ENCODE measurements at places on chromosomes 3 and 15. TPM values are rescaled to one million over a fixed set of nuclear protein-coding genes. Genes with fewer than 3 reads are reported as not detected.

Gene SLC9A9
- 2.9 TPM for polyA plus RNA-seq

Gene SLC2A2
- polyA plus RNA-seq: not detected

Gene PIF1
- 10.8 TPM for polyA plus RNA-seq

Gene DUOXA2
- not detected for polyA plus RNA-seq

Gene POLR2M
- polyA plus RNA-seq: 87.2 TPM

Gene C3orf20
- not detected for polyA plus RNA-seq

Gene IGDCC3
- polyA plus RNA-seq: not detected

Gene TRH
- not detected for polyA plus RNA-seq

DNA sequence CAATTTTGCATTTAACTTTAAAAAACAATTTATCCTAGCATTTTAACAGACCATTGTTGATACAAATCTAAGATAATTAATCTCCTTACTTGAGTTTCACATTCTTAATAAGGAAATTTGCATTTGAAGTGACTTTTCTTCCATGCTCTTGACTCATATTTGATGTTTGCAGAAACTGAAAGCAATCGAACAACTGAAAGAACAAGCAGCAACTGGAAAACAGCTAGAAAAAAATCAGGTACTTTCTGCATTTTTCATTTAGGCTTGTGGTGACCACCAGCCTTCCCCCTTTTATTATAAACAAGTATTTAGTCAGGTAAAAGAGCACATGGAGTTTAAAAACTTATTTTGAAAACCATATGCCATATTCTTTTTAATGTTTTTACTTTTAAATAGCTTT lies 20.1 kb upstream of the SELENOT start:
- DNase-seq: no peak

DNA sequence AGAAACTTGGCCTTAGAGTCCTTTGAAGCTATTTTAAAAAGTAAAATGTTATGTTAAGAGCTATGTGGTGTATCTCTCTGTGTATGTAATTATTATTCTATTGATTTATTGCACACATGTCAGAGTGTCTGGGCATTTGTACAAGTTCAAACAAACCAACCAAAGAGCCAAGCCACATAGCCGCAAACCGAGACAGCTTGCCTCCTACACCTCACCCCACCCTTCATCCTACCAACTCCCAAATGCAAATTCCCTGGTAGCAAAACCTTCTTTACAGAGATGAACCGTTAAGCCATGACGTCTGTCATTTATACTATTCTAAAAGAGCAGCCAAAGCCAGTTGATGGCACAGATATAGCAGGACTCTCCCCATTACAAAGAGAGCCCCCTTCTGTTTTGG lies 332.3 kb downstream of the ERC2 start:
- DNase-seq: no peak

GRCh38 chr3:13308380-13308801 lies 111.7 kb downstream of the NUP210 start:
- no peak for DNase-seq

DNA sequence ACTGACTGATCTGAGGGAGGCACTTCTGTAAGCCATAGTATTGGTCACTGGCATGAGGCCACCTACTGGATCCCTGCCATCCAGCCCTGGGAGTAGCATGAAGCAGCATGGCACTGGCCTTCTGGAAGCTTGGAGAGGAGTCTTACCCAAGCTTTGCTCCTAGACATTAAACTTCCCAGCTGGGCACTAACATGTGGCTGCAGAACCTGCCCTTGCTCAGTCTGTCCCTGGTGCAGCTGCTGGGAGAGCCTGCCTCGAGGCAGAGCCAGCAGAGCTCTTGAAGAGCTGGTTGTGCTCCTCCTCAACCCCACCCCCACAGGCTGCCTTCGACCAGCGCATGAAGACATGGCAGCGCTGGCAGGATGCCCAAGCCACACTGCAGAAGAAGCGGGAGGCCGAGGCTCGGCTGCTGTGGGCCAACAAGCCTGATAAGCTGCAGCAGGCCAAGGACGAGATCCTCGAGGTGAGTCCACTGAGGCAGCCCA lies 17.1 kb upstream of the SNX22 start:
- no peak for DNase-seq

DNA sequence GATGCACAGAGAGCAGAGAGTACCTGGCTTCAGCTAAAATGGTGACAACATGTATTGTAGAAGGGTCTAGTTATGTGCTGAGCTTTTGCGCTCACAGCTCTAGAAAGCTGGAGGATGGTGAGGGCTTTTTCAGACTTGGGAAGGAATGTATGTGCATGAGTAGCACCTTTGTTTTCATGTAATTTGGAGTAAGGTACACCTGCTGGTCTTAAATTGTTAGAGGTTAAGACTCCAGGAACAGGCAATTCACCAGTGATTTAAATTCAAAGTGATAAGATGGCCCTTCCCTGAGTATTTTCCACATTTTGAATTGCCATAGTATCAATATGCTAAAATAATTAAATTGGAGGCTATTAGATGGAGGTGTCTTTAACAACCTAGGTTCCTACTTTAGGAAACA lies 436.4 kb upstream of the GOLIM4 start:
- no peak for DNase-seq

DNA sequence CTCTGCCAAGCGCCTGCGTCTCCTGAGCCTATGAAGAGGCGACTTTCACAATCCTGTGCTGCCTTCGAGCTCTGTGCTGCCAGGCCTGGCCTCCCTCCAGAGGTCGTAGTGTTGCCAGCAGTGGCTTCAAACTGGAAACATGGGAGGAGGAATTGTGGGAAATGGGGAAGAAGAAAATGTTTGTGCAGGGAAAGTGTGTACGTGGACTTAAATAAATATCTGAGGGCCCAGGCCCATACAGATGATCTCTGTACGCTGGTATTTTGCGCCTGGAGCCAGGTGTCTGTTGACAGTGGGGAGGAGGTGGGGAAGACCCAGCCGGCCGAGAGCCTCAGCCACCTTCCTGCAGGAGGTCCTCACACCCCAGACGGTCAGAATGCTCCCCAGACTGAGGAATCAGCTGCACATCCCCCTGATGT lies 44.6 kb downstream of the ZBTB38 start:
- DNase-seq: no peak

DNA sequence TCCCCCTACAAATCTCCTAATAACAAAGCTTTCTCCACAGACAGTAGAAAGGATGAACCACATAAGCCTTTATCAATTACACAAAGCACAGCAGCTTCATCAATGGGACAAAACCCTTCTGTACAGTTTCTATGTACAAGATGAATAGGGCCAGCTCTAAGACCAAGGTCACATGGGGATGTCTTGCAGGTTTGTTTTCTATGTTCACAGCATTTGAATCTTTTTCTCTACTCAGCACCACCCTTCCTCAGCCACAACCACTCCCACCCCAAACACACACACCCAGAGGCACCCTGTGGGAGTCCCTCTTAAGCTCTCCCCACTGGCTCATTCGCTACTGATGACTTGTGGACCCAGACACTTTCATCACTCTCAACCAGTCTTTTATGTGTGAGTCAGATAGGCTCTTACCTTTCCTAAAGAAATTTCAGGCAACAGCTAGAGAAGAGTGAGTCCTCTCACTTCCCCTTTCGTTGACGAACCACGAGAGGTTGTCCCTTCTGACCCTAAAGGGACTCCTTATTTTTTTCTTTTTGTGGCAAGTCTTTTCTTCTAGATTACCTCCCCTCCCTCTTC lies 57.9 kb downstream of the ARHGAP31 start:
- DNase-seq: no peak

GRCh38 chr15:89327113-89327512 lies 7.5 kb downstream of the POLG start:
- DNase-seq: no peak

DNA sequence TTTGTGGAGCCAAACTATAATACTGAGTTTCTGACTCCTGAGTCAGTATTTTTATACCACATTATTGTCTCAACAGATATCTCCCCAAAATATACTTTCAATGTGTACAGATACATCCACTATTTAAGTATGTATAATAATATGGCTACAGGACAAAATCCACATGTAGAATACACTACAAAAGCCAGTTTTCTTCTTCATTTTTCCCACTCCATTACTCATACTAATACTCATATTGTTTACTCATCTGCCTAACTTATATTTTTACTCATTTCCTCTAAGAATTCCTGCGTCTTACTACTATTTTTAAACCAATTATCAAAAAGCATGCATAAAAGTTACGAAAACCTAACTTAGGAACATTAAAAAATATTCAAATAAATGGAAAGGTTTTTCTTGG lies 440.8 kb downstream of the ZNF385D start:
- DNase-seq: no peak

- DNase-seq: no peak
Observed at GRCh38 chr15:62549345-62549970, 384.4 kb upstream of the C2CD4B start.

- DNase-seq: no peak
Observed at GRCh38 chr3:194280777-194281176, 70.4 kb downstream of the CPN2 start.

DNA sequence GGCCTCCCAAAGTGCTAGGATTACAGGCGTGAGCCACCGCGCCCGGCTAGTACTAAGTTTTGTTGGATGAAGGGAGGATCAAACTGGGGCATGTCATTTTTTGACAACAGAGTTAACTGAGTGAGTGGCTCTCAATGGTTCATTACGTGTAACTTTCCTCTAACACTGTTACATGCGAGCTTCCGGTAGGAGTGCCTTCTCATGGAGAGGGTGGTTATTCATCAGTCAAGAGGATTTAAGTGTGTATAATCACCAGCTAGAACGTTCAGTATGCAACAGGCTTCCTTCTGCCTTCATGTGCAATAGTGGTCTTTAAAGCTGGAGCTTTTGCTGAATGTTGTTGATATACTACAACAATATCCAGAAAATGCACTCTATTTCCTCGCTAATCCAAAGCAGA lies 19.1 kb upstream of the GOLGA8A start:
- DNase-seq: no peak

DNA sequence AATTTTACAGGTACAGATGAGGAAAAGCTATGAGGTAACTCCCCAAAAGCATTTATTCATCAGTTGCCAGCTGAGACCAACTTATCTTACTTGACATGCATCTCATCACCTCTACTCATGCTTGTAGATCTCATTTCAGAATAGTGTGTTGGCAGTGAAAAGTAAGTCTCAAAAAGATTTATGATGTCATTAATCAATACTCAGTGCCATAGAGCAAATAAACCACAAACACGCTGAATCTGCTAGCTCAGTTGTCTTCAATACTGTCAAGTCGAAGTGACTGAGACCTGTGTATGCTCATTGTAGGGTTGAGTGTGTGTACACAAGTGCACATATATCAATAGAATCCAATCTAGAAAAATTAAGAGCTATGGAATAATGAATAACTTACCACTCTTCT lies 413.5 kb downstream of the CNTN3 start:
- DNase-seq: no peak

GRCh38 chr3:194174406-194174805 lies 38.5 kb downstream of the HES1 start:
- no peak for DNase-seq

- no peak for DNase-seq
Observed at GRCh38 chr15:92503889-92504288, 110.2 kb downstream of the ST8SIA2 start.

- no peak for DNase-seq
Observed at GRCh38 chr3:66098436-66098835, 59.7 kb upstream of the MAGI1 start.

- DNase-seq: no peak
Observed at GRCh38 chr3:73449774-73450173, 175.0 kb downstream of the PDZRN3 start.

GRCh38 chr3:67458896-67459530 lies 195.4 kb downstream of the SUCLG2 start:
- DNase-seq: no peak

GRCh38 chr3:147364771-147365170 lies 41.6 kb downstream of the ZIC4 start:
- no peak for DNase-seq

GRCh38 chr3:189936201-189936945 lies 184.3 kb downstream of the P3H2 start:
- DNase-seq: no peak

- no peak for DNase-seq
Observed at GRCh38 chr3:155218462-155218861, 75.0 kb downstream of the STRIT1 start.

DNA sequence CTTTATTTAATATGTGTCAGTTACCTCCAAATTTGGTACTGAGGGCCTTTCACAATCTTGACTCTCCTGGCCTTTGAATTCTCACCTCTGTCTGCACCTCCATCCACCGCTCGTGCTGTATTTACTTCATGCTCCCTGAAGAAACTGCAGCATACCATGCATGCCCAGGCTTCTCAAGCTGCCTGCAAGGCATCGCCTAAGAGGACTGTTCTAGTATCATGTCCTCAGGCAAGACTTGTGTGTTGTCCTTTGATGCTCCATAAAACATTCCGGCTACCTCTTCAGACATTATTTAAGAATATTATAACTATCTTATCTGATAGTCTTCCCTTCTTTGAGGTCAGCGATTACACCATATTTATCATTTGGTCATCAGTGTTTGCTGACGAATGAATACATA lies 682.5 kb downstream of the NR2F2 start:
- DNase-seq: no peak

DNA sequence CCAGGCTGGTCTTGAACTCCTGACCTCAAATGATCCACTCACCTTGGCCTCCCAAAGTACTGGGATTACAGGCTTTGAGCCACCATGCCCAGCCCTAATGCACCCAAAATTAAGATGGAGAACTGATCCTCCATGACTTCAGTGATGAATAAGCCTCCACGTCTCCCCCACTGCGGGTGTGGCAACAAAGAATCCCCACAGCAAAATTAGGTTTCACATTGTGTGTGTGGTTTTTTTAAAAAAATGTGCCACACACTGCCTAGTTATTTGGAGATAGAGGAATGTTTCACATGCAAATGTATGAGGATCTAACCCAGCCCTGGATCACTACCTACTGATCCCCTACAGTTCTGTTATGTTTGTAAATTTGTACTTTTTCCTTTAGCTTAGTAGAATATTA lies 17.3 kb downstream of the HDAC11 start:
- DNase-seq: no peak

DNA sequence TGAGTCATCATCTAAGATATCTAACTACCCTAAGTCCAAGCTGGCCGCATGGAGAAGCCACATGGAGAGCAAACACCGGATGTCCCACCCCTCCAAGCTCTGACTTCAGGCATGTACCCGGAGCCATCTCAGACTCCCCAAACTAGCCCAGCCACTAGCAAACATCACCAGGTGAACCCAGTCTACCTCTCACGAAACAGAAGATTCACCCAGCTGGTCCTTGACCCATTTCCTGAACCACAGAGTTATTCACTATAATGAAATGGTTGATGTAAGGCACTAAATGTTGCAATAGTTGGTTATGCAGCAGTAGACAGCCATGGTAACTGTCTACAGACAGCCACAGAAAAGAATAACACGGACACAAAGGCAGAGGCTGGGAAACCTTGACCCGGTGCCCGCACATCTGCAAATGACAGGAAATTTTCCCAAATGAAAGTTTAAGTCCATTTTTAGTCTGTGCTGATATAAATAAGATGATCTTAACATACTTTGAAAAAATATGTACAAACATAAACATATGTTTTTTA lies 265.5 kb upstream of the ATP10A start:
- DNase-seq: no peak

DNA sequence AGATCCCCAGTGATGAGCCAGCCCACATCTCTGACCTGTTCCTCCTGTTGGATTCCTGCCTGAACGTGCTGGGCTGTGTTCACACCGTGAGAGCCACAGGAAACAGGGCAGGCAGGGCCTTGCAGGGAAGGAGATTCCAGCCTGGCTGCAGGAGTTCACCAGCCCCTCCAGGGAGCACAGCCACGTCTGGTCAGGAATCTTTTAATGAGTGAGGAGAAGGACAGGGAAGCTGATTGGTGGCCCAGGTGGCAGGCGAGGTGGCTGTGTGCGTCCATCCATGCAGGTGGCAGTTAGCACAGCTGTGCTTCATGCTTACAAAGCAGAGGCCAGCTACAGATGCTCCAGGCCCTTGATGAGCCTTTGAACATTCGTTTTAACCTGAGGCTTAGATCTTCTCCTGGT lies 10.5 kb downstream of the LRRK1 start:
- DNase-seq: no peak

- DNase-seq: no peak
Observed at GRCh38 chr15:89828281-89829145, 13.9 kb upstream of the ANPEP start.
